Astrocyte of the spinal cord (primary cell): ENCODE measurements at places on chromosomes 3 and 15.

- DNase-seq, result no peak
Measured at GRCh38 chr3:162400697-162401096, 904.1 kb downstream of the OTOL1 start.

DNA sequence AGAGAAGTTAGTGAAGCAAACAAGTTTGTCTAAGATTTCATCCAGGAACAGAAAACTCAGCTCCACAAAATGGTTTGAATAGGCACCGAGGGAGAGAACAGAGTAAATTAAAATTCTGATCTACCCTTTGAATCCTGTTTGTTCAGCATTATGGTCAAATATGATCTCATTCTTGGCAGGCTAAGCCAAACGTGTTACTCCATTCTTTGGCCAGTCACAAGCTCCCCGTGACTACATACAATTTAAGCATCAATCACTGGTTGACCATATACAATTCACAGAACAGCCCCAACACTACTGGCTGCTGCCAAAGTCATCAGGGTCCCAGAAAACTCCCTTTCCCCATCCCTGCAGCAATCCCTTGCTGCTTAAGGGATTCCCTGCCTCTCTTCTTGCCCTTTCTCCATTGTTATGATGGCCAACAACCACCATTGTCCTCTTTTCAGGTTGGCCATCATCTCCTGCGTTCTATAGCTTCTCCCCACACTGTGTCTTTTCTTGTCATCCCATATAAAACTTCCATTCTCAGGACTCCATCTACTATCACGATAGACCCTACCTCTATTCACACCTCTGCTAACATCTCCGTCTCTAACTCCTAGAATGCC is 46.3 kb downstream of the GOLIM4 start:
- peak; percentile 76 for DNase-seq

GRCh38 chr15:96349857-96350720 is 19.6 kb downstream of the NR2F2 start:
- DNase-seq, result peak; percentile 17

DNA sequence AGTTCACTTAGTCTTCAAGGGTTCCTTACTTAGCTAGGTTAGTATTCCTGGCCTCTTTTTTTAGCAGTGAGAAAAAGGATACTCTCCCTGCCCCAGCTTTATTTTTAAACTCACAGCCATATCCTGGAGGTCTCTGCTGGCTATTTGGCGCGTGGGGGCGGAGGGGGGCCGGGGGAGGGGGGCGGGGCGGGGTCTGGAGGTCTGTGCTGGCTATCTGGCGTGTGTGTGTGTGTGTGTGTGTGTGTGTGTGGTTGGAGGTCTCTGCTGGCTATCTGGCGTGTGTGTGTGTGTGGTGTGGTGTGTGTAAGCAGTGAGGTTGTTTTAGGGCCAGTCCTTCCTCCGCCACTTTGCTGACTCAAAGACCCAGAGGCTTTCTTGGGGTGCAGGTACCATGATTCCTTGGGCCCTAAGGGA is 579 bp upstream of the PLAAT1 start:
- DNase-seq, result no peak

DNA sequence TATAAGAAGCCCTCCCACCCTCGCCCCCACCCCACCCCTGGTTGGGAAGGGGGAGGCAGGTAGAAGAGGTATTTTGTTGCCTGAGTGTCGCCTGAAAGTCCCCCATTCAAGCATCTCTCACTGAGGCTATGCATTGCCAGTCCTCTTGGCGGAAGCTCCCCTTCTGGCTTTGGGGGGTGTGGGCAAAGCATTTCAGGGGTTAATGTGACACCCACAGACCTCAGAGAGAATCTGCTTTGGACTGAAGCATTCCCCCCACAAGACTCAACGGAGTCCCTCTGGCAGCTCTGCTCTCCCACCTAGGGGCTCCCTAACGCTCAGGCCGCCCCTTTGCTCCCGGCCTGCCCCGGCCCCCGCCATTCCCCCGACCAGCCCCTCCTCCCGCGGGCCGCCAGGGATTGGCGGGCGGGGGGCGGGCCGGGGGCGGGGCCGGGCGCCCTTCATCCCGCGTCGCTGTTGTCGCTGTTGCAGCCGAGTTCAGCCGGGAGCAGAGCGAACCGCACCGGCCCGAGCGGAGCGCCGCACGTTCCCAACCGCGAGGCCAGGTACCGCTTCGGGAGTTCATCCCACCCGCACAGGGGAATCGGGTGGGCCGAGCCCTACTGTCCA is at the start of gene SLC38A3:
TSS of gene SLC38A3 (plus strand) at position 468 of the 609 bp plus-strand sequence. CDS start 8,929 bp downstream, outside the sequence.
- DNase-seq, result no peak

GRCh38 chr3:128408693-128409623 is 57.7 kb downstream of the DNAJB8 start:
- no peak for DNase-seq
